ENCODE measurements at places on chromosomes 11 and 22.

DNA sequence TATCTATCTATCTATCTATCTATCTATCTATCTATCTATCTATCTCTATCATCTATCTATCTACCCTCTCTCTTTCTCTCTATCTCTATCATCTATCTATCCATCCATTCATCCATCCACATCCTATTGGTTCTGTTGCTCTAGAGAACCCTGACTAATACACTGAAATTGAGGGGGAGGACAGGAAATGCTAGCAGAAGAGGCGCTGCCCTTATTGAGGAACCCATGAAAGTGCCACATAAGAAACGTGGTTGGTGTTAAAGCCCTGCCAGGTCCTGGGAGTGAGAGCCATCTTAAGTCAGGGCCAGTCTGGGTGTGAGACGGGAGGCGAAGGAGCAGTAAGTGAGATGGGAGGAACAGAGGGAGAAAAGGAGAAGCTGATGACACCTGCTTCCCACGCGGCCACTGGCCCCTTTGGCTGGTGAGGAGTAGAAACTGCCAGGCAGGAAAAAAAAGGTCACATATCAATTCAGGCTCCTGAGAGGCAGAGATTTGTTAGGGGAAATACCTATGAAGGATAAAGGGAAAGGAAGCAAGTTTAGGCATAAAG is 87.9 kb upstream of the PLET1 start:
- no peak for DNase-seq

DNA sequence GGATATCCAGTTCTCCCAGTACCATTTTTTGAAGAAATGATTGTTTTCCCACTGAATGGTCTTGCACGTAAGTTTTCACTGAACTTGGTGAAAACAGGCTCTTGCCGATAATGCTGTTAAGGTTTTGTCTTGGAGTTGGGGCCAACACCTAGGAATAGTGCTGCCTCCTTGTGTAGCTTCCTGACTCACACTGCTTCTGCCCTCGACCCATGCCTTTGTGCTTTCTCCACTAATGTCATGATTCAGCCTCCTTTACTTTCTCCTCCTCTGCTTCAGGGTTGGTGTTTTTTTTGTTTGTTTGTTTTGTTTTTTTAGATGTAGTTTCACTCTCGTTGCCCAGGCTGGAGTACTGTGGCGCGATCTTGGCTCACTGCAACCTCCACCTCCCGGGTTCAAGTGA is 30.2 kb downstream of the SLC5A1 start:
- no peak for DNase-seq

GRCh38 chr22:19611590-19611989 is 87.4 kb upstream of the CLDN5 start:
- DNase-seq, result no peak

DNA sequence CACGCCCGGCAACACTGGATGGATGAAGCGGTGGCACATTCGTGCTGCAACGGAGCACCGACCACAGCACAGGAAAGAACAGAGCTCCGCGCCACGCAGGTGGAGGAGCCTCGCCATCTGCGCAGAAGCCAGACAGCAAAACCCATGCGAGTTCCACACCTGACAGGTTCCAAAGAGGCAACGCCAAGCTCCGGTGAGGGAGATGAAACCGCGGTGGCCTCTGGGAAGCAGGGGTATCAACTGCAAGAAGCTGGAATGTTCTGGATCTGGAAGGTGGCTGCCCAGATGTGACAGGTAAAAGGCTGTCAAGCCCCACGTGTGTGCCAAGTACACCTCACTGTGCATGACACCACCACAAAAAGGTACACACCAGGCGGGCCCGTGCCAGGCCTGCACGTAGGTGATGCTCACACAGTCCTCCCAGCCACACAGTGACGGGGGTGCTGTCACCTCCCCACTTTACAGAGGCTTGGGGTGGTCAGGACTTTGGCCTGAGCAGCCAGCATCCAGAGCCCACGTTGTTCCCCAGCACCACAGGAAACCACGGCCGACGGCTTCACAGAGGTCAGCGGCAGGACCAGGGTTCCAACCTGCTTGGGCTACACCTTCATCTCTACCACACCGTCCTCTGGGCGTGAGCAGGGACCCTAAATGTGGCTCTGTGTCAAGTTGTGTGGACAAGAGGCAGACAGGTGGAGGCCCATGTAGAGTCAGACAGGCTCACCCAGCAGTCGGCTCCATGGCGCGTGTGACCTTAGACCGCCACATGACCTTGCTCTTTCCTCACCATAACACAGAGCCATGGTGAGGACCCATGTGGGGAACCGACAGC is 19.7 kb upstream of the EFCAB6 start:
- DNase-seq, result no peak

- DNase-seq, result no peak
Observed at GRCh38 chr11:73968356-73968966, 14.2 kb downstream of the UCP2 start.

GRCh38 chr11:2519517-2519861 is 74.7 kb downstream of the KCNQ1 start:
- DNase-seq, result no peak

DNA sequence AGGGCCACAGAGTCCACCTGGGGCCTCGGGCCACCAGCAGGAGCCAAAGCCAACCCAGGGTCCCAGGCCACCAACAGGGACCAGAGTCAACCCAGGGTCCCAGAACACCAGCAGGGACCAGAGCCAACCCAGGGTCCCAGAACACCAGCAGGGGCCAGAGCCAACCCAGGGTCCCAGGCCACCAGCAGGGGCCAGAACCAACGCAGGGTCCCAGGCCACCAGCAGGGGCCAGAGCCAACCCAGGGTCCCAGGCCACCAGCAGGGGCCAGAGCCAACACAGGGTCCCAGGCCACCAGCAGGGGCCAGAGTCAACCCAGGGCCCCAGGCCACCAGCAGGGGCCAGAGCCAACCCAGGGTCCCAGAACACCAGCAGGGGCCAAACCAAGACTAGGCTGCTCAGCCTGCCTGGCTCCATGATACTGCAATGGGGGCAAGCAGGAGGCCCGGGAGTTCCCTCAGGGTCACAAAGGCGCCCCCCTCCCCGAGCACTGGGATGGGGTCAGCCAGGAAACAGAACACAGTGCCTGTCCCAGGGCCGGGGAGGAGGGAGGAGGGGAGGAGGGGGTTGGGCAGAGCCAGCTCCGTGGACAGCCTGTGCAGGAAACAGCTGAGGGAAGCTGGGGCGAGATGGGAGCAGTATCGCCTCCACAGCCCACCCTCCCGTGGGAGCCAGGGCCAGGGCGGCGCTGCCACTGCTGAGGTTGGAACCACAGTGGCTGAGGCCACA is 62.0 kb upstream of the PRR5 start:
- no peak for DNase-seq
